Mesenteric fat pad (tissue), 1 donor: ENCODE measurements at places on chromosomes 4 and X. TPM values are rescaled to one million over a fixed set of nuclear protein-coding genes. Genes with fewer than 3 reads are reported as not detected.

COL4A6 gene
- 0.16 TPM for total RNA-seq

HS6ST2 gene
- 0.19 TPM for total RNA-seq

CXCL5 gene
- total RNA-seq: 0.58 TPM

HSPA4L gene
- total RNA-seq: 3.2 TPM

SSX4B gene
- not detected for total RNA-seq

DIPK2B gene
- total RNA-seq: 42.8 TPM

FGFBP2 gene
- 16.3 TPM for total RNA-seq

PORCN gene
- 7.8 TPM for total RNA-seq

C4orf17 gene
- not detected for total RNA-seq

CNKSR2 gene
- total RNA-seq: 0.80 TPM

PTTG2 gene
- total RNA-seq: not detected

ANOS1 gene
- 2.3 TPM for total RNA-seq

QDPR gene
- 51.9 TPM for total RNA-seq

UCHL1 gene
- total RNA-seq: 191 TPM

NOX1 gene
- not detected for total RNA-seq

UGT2A3 gene
- total RNA-seq: 0.26 TPM

NKX6-1 gene
- total RNA-seq: not detected

MTNR1A gene
- not detected for total RNA-seq

CFAP47 gene
- not detected for total RNA-seq

TRIM75 gene
- total RNA-seq: not detected

SCRG1 gene
- total RNA-seq: 1.1 TPM

GAGE12F gene
- not detected for total RNA-seq

VGLL1 gene
- total RNA-seq: not detected
